ENCODE measurements at places on chromosomes 3 and 15.
A peak's percentile ranks its signal among the peaks of the same experiment; 100 is the strongest.

DNA sequence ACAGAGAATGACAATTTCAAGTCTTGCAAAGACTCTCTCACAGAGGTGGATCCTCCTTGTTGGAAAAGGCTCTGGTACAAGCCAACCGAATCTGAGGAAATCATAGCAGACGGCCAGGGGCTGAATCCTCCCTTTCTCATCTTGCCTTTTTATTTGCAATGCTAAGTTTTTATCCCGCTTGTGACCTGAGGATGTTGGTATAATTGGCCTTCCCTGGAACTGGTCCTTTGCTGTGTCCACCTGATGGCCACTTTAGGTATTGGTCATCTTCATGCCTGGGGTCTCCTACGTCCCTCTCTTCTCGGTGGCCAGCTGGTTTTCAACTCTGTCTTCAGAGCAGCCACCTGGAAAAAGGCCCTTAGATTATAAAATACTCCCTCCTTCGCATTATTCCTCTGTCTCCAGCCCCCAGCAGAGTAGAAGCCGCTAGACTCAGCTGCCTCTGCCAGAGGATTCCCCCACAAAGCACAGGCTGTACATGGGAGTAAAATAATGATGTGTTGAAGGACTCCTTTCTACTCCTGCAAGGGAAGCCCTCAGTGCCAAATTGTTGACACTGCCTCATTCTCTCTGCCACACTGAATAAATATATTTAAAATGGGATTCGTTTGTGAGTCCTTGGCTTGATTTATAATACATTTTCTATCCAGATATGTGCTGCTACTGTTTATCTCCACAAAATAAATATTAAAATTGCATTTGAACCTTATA lies 208.9 kb upstream of the CFAP20DC start:
- no peak for DNase-seq

DNA sequence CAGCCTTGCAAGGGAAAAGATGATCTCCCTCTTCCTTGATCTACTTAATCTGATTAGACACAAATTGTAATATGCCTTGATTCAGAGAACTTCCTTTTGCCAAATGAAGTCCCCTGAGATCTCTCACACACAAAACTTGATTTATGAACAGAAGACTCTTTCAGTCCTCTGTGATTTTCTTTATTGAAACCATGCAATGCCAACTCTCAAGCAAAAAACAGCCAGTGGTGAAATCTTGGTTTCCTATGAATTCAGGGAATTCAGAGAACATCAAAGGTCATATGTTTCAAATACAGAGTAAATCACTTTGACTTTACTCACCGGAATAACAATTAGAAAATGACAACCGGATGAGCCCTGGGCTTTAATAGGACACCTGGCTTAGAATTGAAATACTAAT lies 211.7 kb downstream of the ABHD5 start:
- DNase-seq, result no peak

GRCh38 chr3:180401226-180401625 lies 200.7 kb upstream of the TTC14 start:
- DNase-seq, result no peak

- DNase-seq, result no peak
Measured at GRCh38 chr3:12445523-12446240, 38.6 kb upstream of the TSEN2 start.

DNA sequence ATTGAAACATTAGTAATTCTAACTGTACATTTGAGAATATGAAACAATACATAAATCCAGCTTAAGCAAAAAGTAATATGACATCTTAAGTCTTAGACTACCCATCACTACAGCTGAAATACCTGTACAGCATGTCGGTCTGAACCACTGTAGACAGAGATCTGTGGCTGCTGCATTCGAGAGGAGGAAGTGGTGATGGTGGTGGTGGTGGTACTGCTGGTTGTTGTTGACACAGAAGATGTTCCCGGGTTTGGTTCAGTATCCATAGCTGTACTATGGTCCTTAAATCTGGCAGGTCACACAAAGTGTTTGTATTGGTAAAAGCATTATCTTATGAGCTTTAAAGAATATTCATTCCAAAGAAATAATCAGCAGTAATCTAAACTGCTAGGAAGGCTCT lies 2.9 kb downstream of the PHC3 start:
- DNase-seq, result peak; percentile 22

DNA sequence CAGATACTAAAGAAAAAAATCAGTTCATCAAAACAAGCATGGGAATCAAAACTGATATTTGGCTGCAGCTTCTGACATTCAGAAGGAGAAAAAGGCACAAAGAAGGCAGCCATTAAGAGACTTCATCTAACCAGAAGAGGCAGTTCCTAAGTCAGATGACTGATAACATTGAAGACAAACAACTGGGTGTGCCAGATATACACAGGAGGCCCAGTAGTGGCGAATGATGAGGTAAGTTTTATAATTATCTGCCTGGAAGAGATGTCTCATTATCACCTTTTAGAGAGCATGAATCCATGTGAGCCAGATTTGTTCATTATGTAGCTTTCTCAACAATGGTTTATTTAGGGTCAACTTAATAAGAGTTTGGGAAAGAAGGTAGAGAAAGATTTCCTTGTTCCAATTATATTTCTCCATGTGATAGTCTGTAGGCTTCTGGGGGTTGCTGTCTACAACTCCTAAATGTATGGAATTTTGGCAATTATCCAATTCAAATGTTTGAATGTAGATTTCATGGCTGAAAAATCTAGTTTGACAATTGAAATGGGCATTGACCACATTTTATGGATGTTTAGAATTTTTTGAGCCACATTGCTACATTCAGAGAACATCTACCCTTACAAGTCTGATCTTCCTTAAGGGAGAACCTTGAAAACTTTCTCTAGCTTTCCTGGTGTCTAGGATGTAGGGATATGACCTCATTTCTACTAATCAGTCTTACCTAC lies 50.4 kb upstream of the RASGRF1 start:
- no peak for DNase-seq

GRCh38 chr3:144521131-144521530 lies 549.5 kb downstream of the DIPK2A start:
- DNase-seq, result no peak

DNA sequence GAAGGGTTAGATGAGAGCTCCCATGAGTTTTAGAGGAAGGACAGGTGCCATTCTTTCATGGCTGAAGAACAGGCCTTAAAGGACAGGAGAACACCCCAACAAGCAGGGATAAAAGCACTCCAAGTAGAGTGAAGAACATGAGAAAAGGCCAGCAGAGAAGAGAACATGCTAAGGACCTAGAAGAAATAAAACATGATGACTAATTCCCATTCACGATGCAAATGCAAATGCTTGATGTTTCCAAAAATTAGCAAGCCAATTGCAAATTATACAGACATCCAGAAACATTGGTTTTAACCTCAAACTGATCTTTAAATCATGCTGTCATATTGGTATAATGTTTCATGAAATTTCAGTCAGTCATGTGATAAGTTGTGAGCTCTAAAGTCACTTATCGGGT lies 241.7 kb downstream of the CNTN3 start:
- DNase-seq, result no peak

GRCh38 chr15:49122541-49123062 lies 32.8 kb downstream of the COPS2 start:
- DNase-seq, result no peak

GRCh38 chr3:5053021-5053831 lies 68.9 kb upstream of the ARL8B start:
- no peak for DNase-seq

DNA sequence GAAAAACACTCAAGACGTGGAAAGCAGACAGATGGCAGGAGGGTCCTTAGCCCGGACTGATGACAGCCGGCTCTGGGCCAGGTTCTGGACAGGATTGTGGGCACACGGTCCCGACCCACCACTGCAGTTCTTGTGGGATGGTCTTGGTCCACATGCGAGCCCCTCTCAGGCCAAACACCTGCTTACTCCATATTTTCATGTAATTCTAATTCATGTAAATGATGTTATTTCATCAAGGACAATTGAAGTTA lies 32.6 kb downstream of the TM2D3 start:
- DNase-seq, result no peak

- no peak for DNase-seq
Measured at GRCh38 chr15:99486371-99487336, 79.1 kb upstream of the MEF2A start.

DNA sequence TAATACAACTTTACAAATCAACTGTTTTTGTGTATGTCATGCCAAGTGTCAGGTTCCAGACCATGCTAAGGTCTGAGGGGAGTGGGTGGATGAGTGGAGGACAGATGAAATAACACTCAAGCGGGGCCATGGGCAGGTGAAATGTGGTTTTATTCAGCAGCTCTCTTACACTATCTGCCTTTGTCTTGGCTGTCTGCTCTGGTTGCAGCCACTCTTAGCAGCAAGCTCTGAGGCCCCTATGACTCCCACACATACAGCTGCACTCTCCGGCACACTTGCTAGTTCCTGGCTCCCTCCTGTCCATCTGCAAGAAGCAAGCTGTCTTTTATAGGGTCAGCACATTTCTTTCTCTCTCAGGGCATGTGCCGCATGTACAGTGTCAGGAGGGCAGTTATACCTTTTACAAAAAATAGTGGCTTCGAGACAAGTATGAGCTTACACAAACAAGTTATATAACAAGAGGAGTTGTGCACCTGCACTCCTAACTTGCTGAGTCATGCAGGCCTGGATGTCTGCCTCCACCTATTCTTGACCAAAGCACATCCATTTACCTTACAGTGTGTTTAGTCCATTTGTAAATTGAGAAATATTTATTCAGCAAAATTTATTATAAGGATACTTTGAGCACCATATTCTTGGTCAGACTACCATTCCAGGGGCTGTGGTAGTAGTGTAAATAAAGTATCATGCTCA lies 683.7 kb upstream of the CBLB start:
- no peak for DNase-seq

GRCh38 chr15:80441714-80442113 lies 37.5 kb downstream of the ARNT2 start:
- DNase-seq, result no peak

- no peak for DNase-seq
Measured at GRCh38 chr3:140403608-140404007, 274.3 kb upstream of the TRIM42 start.

GRCh38 chr15:58404020-58404419 lies 27.8 kb upstream of the LIPC start:
- no peak for DNase-seq

- DNase-seq, result no peak
Measured at GRCh38 chr15:78179286-78179840, 30.2 kb downstream of the IDH3A start.

DNA sequence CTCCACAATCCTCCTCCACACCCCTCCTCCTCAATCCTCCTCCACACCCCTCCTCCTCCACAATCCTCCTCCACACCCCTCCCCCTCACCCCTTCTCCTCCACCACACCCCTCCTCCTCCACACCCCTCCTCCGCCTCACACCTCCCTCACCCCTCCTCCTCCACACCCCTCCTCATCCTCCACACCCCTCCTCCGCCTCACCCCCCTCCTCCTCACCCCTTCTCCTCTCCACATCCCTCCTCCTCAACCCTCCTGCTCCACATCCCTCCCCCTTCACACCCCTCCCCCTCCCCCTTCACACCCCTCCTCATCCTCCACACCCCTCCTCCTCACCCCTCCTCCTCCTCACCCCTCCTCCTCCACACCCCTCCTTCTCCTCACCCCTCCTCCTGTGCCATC lies 69.8 kb upstream of the BLM start:
- no peak for DNase-seq

GRCh38 chr3:189588070-189588469 lies 43.1 kb upstream of the TP63 start:
- no peak for DNase-seq

- no peak for DNase-seq
Measured at GRCh38 chr15:74212494-74212893, 9.9 kb upstream of the STRA6 start.

GRCh38 chr3:194686816-194687637 lies 1.3 kb downstream of the FAM43A start:
- DNase-seq, result no peak

DNA sequence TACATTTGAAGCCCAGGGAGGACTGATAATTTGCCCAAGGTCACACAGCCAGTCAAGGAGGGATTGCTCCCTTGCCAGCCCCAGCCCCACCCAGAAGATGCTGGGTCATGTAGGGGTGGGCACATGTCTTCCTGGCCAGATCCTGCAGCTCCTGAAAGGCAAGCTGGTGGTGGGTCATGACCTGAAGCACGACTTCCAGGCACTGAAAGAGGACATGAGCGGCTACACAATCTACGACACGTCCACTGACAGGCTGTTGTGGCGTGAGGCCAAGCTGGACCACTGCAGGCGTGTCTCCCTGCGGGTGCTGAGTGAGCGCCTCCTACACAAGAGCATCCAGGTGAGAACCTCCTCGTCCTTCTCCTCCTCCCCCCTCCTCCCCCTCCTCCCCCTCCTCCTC lies 13.2 kb downstream of the ISG20 start:
- DNase-seq, result no peak

DNA sequence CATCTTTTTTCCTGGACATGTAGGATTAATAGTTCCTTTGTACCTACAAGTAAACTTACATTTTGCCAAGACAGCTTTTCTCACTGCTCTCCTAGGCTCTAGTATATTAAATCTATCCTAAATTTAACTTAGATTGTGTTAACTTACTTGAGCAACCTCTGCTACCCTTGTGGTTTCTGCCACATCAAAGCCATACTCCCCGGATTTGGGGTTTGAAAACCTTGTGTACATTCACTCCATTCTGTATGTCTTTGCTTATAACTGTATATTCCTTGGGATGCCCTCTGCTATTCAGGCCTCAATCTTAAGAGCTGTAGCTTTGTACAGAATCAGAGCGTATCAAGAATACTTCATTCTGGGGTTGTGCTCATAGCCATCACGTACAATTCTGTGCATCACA lies 60.4 kb downstream of the ARIH1 start:
- peak; percentile 17 for DNase-seq
